DMS79 (cell line): ENCODE measurements at places on chromosomes 16 and 17.
A peak's percentile ranks its signal among the peaks of the same experiment; 100 is the strongest.

DNA sequence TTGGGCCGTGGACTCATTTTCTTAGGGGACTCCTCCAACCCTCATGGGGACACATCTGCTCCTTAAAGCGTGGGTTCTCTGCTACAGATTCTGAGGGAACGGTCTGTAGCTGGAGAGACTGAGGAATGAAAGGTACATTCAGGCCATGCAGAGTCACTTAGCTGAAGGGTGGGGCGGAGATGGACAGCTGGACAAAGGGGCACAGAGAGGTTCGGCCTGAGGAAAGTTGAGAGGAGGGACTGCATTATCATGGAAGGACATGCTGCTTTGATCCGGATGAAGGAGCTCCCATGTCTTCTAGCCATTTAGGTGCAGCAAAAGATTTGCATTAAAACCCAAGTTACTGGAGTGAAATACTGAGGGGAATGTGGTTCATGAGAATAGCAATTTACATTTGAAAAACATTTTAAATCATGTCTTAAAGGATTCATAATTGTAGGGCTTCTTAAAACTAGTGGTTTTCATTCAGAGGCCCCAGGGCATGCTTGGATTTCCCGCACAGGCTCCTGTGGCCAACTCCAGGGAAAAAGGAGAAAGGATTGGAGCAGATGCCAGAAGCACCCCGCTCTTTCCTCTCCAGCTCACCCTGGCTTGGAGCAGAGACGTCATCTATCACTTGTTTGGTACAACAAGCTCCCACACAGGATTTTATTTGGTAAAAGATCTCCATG, 54.2 kb downstream of the CDRT4 start:
- no peak for DNase-seq

GRCh38 chr17:9519583-9520272, 55.9 kb downstream of the STX8 start:
- DNase-seq: no peak

GRCh38 chr17:39618956-39619785, 7.6 kb upstream of the PPP1R1B start:
- no peak for DNase-seq

DNA sequence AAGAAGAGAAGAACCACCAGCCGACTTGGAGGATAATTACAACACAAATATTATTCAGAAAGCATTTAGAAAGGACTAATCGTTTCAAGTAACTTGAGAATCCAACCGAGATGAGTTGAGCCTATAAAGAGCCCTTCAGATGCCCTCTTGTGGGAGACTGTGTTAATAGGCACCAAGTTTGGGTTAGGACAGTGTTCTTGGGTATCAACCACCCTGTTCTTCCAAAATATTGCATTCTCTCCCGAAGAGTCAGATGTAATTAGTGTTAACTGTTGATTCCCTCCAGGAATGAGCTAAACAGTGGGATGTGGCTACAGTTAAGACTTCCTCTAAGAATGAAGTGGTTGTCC, 87.8 kb upstream of the NOL11 start:
- DNase-seq: peak; percentile 78
